ENCODE measurements at places on chromosomes 7 and 10. TPM values are rescaled to one million over a fixed set of nuclear protein-coding genes. Genes with fewer than 3 reads are reported as not detected.

Gene EFCAB10
- not detected for total RNA-seq

- peak; percentile 66 for DNase-seq
Measured at GRCh38 chr10:98323221-98324164, 55.5 kb upstream of the LOXL4 start.

GRCh38 chr10:24901686-24902399 is 50.6 kb downstream of the PRTFDC1 start:
- peak; percentile 72 for DNase-seq

GRCh38 chr7:151249034-151249731 is 689 bp upstream of the SMARCD3 start:
- peak; percentile 89 for DNase-seq

Gene CAV1
- total RNA-seq = 156 TPM

Gene WDR86
- total RNA-seq = 4.0 TPM

DNA sequence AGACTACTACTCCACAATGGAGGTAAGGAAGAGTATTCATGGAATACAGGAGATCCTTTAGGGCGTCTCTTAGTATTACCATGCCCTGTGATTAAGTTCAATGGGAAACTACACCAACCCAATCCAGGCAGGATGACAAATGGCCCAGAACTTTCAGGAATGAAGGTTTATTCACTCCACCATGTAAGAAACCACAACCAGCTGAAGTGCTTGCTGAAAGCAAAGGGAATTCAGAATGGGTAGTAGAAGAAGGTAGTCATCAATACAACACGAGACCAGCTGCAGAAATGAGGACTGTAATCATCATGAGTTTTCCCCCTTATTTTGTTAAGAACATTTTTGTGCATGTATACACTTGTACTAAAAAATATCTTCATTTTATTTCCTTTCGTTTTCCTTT is 76.6 kb downstream of the GPR37 start:
- no peak for DNase-seq

- no peak for DNase-seq
Measured at GRCh38 chr10:68284062-68285001, 47.5 kb upstream of the HNRNPH3 start.

Gene MPP7
- total RNA-seq = 43.9 TPM

DNA sequence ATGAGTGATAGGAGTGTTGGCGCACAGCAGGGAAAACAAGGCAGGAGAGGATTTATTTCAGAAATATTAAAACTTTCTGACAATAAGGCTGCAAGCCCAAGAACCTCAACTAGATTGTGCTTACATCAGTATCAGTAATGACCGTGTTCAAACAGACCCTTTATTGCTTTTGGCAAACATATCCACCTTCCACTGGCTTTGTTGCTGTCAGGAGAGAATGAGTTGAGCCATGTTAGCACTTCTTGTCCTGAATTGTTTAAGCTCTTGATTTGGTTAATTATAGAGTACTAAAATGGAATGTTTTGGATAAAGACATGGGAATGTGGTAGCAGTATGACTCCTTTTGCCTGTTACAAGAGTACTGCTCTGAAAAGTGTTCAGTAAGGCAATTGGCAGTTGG is 3.8 kb downstream of the AHCYL2 start:
- DNase-seq = no peak

DNA sequence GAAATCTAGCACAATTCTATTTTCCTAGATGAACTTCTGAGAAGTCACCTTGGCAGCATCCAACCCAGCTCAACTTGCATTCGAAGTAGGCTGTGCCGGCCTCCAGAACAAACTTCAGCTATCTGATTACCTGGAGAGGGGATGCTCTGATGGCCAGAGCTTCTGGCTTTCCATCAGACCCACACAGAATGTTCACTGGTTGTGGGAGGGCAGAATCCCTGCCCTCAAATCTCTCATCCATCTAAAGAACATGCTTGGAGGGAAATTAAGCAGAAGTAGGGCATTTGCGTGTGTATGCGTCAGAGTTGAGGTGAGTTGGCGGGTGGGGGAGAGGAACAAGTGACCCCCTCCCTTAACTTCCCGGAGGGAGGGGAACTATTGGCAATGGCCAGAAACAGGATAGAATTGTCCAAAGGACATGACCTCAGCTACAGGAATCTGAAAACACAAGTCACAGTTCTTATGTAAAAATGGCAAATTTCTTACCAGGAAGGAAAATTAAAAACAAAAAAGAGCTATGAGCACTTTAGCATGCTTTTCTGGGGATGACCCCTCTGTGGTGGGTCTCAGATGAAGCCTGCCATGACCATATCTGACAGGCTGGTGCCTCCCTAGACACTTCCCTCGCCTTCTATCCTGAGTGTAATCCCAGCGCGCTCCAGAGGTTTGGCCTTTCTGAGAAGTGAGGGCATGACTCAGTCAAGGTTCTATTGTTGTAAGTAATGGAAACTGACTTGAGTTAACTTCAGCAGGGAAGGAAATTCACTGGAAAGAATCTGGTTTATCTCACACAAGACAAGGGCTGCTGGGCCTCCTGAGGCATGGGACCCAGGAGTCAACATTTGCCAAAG is 278.8 kb downstream of the RPS24 start:
- DNase-seq = peak; percentile 53

DNA sequence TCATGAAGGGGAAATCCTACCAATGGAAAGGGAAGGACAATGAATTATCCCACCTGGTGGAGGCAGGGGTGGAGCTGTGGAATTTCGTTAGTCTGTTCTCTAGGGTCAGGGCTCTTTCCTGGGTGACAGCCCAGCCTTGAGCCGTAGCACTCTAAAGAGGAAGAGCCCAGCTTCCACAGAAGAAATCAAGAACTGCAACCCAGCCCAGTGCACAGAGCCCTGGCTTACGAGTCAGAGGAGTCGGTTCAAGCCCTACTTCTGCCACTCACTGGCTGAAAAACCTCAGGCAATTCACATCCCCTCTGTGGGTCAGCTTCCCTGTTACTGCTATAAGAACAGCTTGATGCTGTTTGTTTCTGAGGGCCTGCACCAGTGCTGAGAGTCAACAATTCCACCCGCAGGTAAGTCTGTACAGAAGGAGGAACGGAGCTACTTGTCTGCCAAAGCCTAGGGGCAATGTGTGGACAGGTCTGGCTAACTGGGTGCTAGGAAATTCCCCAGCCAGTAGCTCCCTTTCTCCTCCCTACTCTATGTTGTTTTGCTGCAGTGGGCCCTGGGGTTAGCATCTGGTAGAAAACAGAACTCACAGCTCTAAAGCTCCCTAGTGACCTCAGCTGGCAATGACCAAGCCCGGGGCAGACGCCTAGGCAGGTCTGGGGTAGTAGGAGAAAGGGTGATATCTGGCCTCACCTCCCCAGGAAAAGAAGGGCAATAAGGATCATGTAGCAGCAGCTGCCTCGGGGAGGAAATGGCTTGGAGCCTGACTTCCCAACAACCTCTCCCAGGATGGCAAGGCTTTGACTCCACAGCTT is 3.3 kb downstream of the AVPI1 start:
- no peak for DNase-seq

DNA sequence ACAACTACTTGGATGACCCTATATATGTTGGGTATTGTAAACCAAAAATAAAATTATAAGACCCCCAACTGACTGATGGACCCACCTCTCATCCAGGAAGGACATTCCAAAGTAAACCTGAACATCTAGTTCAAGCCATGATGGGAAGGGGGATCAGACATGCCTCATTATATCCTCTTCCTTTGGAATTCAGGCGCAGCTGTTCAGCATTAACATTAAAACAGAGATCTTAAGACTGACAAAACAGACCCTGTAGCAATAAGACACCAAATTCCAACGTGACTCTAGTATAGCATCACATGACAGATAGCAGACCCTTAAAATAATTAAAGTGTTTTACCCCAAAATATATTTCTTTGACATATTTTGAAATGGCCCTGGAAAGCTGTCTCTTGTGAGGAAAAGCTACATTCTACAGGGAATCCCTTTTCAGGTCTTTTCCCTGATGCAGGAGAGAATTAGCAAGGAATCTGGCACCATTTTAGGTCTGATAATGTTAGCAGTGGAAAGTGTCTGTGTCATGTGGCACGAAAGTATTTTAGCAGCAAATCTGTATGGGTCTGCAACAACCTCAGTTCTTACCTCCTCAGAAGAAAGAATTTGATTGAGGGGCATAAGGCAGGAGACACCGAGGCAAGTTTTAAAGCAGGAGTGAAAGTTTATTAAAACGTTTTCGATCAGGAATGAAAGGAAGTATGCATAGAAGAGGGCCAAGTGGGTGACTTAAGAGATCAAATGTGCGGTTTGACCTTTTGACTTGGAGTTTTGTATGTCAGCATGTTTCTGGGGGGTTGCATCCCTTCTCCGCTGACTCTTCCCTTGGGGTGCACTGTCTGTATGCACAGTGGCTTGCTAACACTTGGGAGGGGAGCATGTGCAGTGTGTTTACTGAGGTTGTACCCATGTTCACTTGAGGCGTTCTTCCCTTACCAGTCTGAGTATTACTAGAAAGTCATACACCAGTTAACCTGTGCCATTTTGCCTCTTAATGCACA is 236.6 kb upstream of the PPP1R3A start:
- no peak for DNase-seq

DNA sequence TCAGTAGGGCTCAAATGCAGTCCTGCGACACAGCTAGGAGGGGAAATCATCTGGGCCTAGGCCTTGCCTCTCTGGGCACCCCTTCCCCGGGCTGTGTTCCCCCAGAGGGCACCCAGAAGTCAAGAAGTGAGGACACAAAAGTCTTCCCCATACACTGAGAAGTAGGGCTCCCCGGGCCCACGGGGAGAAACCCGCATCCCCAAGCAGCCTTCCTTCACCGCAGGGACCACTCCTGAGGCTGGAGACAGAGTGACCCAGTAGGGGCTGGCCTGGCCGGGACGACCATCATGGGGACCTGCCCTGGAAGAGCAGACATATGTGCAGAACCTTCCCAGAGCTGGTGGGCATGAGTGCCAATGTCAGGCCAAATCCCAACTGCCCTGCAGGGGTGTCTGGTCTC is 163.5 kb downstream of the GFRA1 start:
- DNase-seq = peak; percentile 50

Gene HKDC1
- total RNA-seq = not detected

GRCh38 chr10:63261496-63261895 is 128.4 kb downstream of the NRBF2 start:
- no peak for DNase-seq

DNA sequence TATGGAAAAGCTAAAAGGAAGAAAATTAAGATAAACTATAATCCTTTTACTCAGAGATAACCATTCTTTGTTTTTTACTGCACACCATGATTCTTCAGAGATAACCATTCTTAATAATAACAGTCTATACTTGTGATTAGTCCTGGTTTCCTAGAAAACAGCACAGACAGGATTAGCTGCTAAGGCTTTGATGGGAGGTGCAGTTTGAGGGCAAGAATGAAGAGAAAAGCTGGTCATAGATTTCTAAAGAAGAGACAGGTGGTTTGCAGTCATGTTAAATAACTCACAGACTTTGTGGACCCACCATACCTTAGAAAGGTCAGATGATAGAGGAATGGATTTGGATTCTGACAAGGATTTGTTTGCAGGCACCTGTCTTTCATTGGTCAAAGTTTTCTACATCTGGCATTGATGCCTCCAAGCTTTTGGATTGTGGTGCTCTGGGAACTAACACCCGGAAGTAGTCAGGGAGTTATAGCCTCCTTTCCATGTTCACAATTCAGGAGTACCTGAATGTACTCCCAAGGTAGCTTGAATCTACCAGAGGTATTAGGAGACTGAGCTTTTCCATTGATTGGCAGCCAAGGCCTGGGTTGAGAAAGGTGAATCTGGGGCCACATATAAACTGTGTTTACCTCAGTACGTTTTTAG is 3.7 kb downstream of the SMC3 start:
- DNase-seq = no peak

- no peak for DNase-seq
Measured at GRCh38 chr10:55929291-55929690, 431.8 kb downstream of the ZWINT start.

Gene PTF1A
- total RNA-seq = not detected

Gene NUTM2A
- total RNA-seq = 0.11 TPM

DNA sequence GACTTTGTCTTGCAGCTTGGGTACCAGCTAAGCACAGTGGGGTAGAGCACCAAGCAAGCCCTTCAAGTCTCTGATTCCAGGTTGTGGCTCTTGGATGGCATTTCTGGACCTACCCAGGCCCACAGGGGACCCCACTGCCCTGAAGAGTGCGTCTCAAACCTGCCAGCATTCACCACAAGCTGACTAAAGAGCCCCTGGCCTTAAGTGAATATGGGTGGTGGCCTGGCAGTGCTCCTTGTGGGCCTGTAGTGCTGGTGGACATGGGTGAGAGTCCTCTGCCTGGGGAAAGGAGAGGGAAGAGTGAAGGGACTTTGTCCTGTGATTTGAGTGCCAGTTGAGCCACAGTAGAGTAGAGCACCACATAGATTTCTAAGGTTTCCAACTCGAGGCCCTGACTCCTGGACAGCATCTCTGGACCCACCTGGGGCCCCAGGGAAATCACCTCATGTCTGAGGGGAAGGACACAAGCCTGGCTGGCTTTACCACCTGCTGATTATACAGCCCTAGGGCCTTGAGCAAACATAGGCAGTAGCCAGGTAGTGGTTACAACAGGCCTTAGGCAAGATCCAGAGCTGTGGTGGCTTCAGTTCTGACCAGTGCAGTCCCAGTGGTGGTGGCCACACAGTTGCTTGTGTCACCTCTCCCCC is 23.7 kb downstream of the GSDME start:
- no peak for DNase-seq

Gene C10orf62
- total RNA-seq = not detected

Gene CLEC5A
- 0.64 TPM for total RNA-seq
